ENCODE measurements at places on chromosomes 12 and 14.

- DNase-seq: no peak
Measured at GRCh38 chr14:84988357-84988756, 541.6 kb upstream of the FLRT2 start.

GRCh38 chr12:64225626-64226025 is 3.5 kb upstream of the KICS2 start:
- no peak for DNase-seq

DNA sequence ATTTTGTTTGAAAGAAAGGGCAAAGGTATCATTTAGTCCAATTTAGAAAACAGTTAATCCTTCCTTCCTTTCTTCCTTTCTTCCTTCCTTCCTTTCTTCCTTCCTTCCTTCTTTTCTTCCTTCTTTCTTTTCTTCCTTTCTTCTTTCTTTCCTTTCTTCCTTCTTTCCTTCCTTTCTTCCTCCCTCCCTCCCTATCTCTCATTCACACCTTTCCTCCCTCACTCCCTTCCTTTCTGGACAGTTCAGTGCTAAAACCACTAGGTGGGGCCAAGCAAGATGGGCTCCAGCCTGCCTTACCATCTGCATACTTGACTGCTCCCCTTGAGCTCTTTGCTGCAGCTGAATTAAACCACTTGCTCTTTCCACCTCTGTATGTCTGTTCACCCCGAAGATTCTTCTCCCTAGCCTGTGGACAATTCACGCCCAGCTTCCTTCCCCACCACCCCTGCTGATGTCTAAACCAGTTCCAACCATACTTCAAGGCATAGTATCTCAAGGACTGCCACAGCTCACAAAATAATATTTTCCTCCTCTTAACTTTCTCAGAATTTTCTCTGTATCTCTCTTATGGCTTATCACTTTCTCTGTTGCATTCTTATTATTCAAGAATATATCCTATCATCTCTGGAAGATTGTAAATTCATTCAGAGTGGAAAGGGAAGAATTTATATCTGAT is 78.0 kb downstream of the DBX2 start:
- peak; percentile 32 for DNase-seq

GRCh38 chr12:56346675-56347074 is 8.0 kb downstream of the IL23A start:
- DNase-seq: no peak

GRCh38 chr12:132186857-132187620 is 42.8 kb downstream of the NOC4L start:
- no peak for DNase-seq

- no peak for DNase-seq
Measured at GRCh38 chr14:99511421-99512109, 30.4 kb downstream of the CCNK start.

- no peak for DNase-seq
Measured at GRCh38 chr14:47526591-47527244, 148.7 kb downstream of the MDGA2 start.

- DNase-seq: no peak
Measured at GRCh38 chr12:111276146-111276545, 92.7 kb downstream of the PHETA1 start.

Data from GM13976 (cell line).